CD4-positive, alpha-beta memory T cell (primary cell): ENCODE measurements at places on chromosomes 16 and 17.

GRCh38 chr17:64005734-64006167 is 7.6 kb downstream of the PRR29 start:
- DNase-seq, result no peak
- H3K27me3 ChIP-seq, result no peaks in the 10 kb centered on the region
- H3K4me3 ChIP-seq, result no peak overlapping the region
- peaks cover 50% of the 10 kb centered on the region for H3K36me3 ChIP-seq
- no peak overlapping the region for H3K27ac ChIP-seq

- peaks cover 3% of the 10 kb centered on the region for H3K4me1 ChIP-seq
- no peak overlapping the region for H3K27ac ChIP-seq
- H3K36me3 ChIP-seq, result peaks cover 22% of the 10 kb centered on the region
- no peaks in the 10 kb centered on the region for H3K27me3 ChIP-seq
- no peak overlapping the region for H3K4me3 ChIP-seq
These were observed 23.5 kb downstream of the TXNDC11 start for GRCh38 chr16:11719171-11719570.

- no peaks in the 10 kb centered on the region for H3K36me3 ChIP-seq
- DNase-seq, result no peak
- H3K27me3 ChIP-seq, result no peaks in the 10 kb centered on the region
- no peaks in the 10 kb centered on the region for H3K4me1 ChIP-seq
These were observed 408.4 kb upstream of the CDH5 start for GRCh38 chr16:65958086-65958485.

GRCh38 chr17:39706921-39707337 is 7.1 kb downstream of the ERBB2 start:
- H3K27ac ChIP-seq, result no peak overlapping the region
- no peaks in the 10 kb centered on the region for H3K27me3 ChIP-seq

GRCh38 chr17:55743103-55743679 is 7.7 kb upstream of the PCTP start:
- no peak overlapping the region for H3K4me3 ChIP-seq
- no peaks in the 10 kb centered on the region for H3K36me3 ChIP-seq
- H3K27ac ChIP-seq, result no peak overlapping the region
- no peak for DNase-seq
- H3K27me3 ChIP-seq, result no peaks in the 10 kb centered on the region

DNA sequence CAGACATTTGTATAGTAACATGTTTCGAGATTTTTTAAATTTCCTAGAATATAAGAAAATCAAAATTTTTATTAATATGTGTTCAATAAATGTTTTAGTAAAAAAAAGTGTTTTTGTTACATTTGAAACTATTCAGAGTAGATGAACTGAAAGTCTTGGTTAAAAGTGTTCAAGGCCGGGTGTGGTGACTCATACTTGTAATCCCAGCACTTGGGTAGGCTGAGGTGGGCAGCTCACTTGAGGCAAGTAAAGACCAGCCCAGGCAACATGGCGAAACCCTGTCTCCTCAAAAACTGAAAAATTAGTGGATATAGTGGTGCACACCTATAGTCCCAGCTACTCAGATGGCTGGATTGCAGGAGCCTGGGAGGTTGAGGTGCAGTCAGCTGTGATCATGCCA is 16.8 kb upstream of the PHKG2 start:
- H3K27ac ChIP-seq, result no peak overlapping the region
- peaks cover 58% of the 10 kb centered on the region for H3K36me3 ChIP-seq
- no peaks in the 10 kb centered on the region for H3K4me1 ChIP-seq
- DNase-seq, result no peak
- H3K27me3 ChIP-seq, result no peaks in the 10 kb centered on the region

DNA sequence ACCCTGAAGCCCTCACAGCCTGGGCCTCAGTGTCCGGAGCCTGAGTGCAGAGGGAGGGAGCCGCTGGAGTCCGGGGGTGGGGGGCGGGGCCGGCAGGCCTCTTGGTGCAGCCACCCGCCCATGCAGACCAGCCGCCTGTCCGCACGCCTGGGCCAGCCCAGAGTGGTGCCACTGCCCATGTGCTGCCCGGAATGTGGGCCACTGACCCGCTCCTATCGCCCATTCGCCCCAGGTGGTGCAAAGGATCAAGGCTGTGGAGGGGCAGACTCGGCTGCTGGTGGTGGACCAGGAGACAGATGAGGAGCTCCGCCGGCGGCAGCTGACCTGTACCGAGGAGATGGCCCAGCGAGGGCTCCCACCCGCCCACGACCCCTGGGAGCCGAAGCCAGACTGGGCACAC is 2.6 kb downstream of the NHERF2 start:
- no peaks in the 10 kb centered on the region for H3K36me3 ChIP-seq
- no peaks in the 10 kb centered on the region for H3K27me3 ChIP-seq
- peaks cover 15% of the 10 kb centered on the region for H3K4me1 ChIP-seq
- no peak overlapping the region for H3K27ac ChIP-seq

DNA sequence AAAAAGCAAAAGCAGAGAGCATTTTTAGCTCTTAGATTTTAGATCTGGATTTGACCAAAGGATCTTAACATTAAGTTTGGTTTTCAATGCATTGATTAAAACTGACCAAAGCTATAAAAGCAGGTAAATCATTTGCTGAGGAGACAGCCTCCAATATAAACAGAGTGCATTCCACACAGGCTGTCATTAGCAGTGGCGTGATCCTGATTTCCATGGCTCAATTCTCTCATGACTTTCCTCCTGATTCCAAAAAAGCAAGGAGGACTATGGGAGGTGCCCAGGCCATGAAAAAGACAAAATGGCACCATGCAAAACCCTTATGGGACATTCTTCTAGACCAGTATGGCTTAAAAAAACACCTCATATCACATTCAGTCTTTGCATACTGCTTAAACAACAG is 53.5 kb downstream of the PARN start:
- DNase-seq, result no peak
- H3K36me3 ChIP-seq, result peaks cover 28% of the 10 kb centered on the region
- H3K27me3 ChIP-seq, result no peaks in the 10 kb centered on the region
- H3K27ac ChIP-seq, result no peak overlapping the region

- H3K27ac ChIP-seq, result no peak overlapping the region
- no peaks in the 10 kb centered on the region for H3K27me3 ChIP-seq
These were observed 3.2 kb downstream of the AOC3 start for GRCh38 chr17:42853968-42854790.

DNA sequence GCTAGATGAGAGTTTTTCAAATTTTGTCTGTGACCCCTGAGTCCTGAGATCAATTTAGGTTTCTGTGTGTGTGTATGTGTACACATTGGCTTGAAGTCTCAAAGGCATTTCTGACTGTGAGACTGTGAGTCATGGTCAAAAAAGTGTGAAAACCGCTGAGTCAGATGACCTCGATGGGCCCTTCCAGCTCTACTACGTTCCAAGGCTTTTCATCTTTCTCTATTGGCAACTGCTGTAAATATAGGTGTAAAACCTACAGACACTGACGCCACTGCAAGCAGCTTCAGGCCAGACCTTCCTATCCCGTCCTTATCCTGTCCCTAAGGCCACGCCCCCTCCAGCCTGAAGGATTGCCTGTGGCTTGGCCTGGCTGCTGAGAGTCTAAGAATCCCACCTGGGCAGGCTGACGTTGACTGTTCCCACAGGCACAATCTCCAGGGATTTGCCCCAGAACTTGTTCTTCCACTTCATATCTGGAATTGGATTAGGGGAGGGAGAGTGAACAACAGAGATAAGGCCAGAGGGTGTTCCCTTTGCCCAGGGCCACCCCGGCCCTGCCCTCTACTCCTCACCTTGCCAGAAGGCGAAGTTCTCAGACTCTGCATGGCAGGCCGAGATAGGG is 11.3 kb downstream of the OSBPL7 start:
- H3K36me3 ChIP-seq, result peaks cover 73% of the 10 kb centered on the region
- no peak overlapping the region for H3K27ac ChIP-seq
- no peak overlapping the region for H3K4me3 ChIP-seq
- no peaks in the 10 kb centered on the region for H3K27me3 ChIP-seq
- no peaks in the 10 kb centered on the region for H3K4me1 ChIP-seq

DNA sequence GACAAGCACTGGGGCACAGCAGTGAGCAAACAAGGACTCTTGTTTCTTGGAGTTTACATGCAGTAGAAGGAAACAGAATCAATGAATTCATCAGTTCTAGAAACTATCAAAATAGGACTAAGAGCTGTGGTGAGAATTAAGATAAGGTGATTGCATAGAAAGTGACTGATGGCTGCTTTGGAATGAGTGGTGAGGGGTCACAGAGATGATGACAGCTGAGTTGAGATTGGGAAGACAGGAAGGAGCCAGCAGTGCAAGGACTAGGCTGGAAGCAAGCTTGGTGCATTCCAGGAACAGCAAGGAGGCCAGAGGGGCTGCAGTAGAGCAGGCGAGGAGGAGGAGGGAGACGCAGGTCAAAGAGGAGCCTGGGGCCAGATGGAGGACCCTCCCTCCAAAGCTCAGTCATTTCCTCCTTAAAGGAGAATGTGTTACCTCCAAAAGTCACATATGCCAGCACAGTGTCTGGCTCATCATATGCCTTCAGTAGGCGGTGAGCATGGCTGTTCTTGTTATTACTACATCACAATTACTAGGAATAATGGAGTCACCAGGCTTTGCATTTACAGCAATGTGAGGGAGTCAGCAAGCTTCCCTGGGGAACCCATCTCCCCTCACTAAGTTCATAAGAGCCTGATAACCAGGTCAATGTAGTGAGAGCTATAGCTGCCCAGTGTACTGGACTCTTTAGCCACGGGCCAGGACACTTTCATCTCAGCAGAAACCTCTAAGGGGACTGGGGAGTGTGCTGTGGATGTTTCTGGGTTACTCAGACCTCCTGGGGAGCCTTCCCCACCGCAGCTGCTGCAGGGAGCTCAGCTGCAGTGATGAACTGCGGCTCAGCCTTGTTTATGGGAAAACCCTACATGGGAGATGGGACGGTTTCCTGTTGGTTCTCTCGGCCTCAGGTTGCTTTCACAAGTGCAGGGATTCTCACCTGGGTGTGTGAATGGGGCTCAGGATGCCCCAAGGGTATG is 157.2 kb downstream of the SEC14L1 start:
- H3K27me3 ChIP-seq, result no peaks in the 10 kb centered on the region
- H3K36me3 ChIP-seq, result no peaks in the 10 kb centered on the region
- DNase-seq, result no peak
- no peak overlapping the region for H3K27ac ChIP-seq
- H3K4me1 ChIP-seq, result no peaks in the 10 kb centered on the region

DNA sequence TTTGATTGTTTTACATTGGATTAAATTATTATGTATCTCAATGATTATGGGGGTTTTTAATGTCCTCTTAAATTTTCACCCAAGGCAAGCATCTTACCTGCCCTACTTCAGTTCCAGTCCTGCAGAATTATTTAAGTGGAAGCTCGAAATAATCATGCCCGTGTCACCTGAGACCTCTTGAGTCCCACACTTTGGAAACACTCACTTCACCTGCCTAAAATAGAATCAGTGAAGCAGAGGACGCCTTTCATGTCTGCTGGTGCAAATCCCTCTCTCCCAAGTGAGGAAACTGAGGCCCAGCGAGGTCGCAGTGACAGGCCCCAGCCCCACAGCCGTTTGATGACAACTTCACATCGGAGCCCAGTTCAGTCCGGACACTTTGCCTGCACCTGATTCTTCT is 284.6 kb downstream of the C16orf95 start:
- H3K4me1 ChIP-seq, result no peaks in the 10 kb centered on the region
- DNase-seq, result no peak
- no peak overlapping the region for H3K27ac ChIP-seq
- no peak overlapping the region for H3K4me3 ChIP-seq
- no peaks in the 10 kb centered on the region for H3K36me3 ChIP-seq
- no peaks in the 10 kb centered on the region for H3K27me3 ChIP-seq

DNA sequence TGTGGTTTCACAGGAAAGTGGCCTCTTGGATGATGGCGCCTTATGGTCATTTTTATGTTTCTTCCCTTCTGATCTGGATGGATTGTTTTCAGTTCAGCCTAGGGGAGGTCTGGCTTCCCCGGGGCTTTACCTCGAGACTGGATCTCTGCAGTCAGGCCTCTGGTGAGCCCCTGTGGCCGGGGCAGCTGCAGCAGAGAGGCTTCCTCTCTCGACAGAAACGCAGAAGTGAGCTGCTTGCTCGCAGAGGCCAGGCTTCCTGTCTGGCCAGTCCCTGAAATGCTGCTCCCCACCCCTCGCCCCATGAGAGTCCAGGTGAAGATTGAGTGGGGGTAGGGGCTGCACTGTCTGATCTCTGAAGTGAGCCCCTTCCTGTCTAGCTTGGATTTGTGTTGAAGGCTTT is 44.0 kb downstream of the PLCG2 start:
- no peak for DNase-seq
- no peak overlapping the region for H3K4me3 ChIP-seq
- H3K27me3 ChIP-seq, result no peaks in the 10 kb centered on the region
- no peaks in the 10 kb centered on the region for H3K36me3 ChIP-seq

DNA sequence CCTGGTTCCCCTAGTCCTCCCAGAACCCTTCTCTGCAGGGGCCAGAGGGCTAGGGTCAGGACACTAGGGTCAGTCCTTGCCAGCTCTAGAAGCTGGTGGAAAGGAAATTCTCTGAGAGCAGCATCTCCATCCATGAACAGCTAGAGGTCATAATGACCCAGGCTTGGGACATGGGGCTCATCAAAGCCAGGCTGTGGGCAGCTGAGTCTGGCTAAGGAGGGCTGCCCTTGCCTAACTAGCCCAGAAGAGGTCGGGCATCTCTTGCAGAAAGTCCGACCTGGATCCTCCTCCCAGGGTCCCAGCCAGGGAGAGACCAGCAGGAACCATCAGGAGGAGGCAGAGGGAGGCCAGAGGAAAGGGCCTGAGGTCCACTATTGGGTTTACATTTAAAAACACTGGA is 4.3 kb downstream of the MPO start:
- H3K4me1 ChIP-seq, result no peaks in the 10 kb centered on the region
- H3K36me3 ChIP-seq, result no peaks in the 10 kb centered on the region
- H3K4me3 ChIP-seq, result no peak overlapping the region
- DNase-seq, result no peak
- H3K27ac ChIP-seq, result no peak overlapping the region

- no peaks in the 10 kb centered on the region for H3K36me3 ChIP-seq
- no peak overlapping the region for H3K27ac ChIP-seq
- no peak overlapping the region for H3K4me3 ChIP-seq
- H3K4me1 ChIP-seq, result no peaks in the 10 kb centered on the region
- DNase-seq, result no peak
These were observed 244.9 kb downstream of the STX8 start for GRCh38 chr17:9330611-9331271.

GRCh38 chr17:79093270-79093669 is 18.6 kb downstream of the ENGASE start:
- H3K36me3 ChIP-seq, result no peaks in the 10 kb centered on the region
- H3K27ac ChIP-seq, result no peak overlapping the region
- no peak overlapping the region for H3K4me3 ChIP-seq
- DNase-seq, result no peak
- H3K27me3 ChIP-seq, result peaks cover 10% of the 10 kb centered on the region
- H3K4me1 ChIP-seq, result peaks cover 11% of the 10 kb centered on the region
